ENCODE measurements at places on chromosomes 5 and 9. TPM values are rescaled to one million over a fixed set of nuclear protein-coding genes. Genes with fewer than 3 reads are reported as not detected.

RNF208 gene
- polyA plus RNA-seq = 22.8 TPM

GRCh38 chr5:69024241-69024651, 69.6 kb upstream of the SLC30A5 start:
- DNase-seq = peak; percentile 10

N4BP3 gene
- polyA plus RNA-seq = 2.4 TPM

NDST1 gene
- polyA plus RNA-seq = 11.7 TPM

FOXD1 gene
- polyA plus RNA-seq = 2.5 TPM

PRR16 gene
- 2.4 TPM for polyA plus RNA-seq

SLC6A3 gene
- polyA plus RNA-seq = 0.09 TPM

GRCh38 chr5:3995954-3996619, 400.5 kb downstream of the IRX1 start:
- no peak for DNase-seq

DNA sequence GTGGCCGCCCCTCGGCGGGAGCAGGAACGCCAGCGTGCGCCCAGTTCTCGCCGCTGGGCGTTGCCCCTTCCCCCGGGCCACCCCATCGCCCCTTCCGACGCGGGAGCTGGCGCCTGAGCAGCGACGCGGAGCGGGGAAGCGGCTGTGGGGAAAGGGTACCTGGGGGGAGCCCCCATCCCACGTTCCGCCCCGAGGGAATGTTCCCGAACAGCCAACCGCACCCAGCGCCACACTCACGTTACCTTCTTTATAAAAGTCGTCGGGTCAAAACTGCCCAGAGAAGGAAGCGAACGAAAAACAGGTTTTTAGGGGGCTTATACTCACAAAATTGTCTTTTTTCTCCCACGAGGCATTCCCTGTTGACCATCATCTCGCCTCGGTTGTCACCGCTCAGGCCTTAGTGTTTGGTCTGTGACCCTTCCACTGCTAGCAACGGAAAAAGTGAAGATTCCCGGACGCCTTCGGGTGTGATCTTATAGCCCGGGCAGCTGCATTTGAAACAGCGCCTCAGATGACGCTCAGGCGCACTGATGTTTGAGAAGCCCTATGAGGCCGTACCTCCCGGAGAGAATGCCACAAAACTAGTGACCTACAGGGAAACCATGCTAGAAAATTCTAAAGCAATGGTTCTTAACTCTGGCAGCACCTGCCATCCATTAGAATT, 475 bp upstream of the GOLM1 start:
- no peak for DNase-seq

- DNase-seq = no peak
Measured at GRCh38 chr9:101860920-101861319, 122.5 kb upstream of the GRIN3A start.

RANBP3L gene
- polyA plus RNA-seq = 8.7 TPM

DNA sequence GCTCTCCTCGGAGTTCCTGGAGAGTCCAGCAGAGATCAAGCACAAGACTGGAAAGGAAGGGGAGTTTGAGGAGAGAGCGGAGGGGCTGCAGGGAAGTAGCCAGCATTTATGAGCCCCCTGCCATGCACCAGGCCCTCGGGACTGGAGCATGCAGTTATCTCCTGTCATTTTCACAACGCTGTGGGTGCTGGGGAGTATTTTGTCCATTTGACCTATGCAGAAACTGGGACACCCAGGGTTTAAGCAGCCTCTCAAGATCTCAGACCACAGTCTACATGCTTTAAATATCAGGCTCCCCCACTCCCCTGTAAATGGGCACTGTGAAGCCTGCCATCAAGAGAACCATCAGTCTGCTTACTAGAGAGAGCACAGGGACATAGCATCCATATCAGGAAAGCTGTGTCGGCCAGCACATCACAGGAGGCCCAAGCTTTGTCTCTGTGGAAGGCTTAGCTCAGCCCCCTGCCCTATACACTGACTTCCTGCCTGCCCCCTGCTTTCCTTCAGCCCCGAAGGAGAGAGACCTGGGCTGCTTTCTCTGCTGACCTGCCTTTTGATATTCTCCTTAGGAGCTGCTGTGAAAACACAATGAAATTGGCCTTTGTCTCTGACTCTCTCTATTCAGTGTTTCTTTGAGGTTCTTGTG, 7.3 kb downstream of the FOXI1 start:
- DNase-seq = no peak

GRCh38 chr9:127185931-127186781, 63.7 kb upstream of the ANGPTL2 start:
- DNase-seq = peak; percentile 51

GRCh38 chr9:107336718-107337360, 53.8 kb downstream of the RAD23B start:
- no peak for DNase-seq

DNA sequence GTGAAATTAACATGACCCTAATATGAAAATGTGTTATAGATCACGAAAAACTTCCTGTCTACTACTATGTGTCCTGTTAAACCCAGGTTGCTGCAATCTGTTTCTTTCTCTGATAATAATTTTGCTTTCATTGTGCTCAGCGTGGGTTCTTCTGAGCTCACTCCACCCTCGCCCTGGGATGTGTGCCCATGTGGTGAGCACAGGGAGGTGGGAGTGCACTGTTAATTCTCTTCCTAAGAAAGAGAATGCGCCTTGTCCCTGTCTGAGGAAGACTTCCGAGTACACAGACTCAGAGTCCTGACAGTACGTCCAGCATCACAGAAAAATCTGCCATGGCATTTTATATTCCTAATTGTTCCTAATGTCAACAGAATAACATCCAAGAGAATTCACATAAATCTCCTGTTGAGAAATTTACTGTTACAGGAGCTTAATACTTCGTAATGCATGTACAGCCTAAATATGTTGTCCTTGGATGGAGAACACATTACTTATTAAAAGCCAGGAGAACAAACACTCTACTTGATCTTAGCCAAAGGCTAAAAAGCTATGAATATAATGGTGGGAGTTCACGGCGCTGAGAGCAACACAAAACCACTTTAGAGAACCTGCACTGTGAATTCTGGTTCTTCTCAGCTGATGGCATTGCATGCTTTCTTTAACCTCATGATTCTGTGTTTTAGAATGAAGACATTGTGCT, 102.6 kb downstream of the PDE4D start:
- DNase-seq = no peak

TMC1 gene
- 1.2 TPM for polyA plus RNA-seq

DNA sequence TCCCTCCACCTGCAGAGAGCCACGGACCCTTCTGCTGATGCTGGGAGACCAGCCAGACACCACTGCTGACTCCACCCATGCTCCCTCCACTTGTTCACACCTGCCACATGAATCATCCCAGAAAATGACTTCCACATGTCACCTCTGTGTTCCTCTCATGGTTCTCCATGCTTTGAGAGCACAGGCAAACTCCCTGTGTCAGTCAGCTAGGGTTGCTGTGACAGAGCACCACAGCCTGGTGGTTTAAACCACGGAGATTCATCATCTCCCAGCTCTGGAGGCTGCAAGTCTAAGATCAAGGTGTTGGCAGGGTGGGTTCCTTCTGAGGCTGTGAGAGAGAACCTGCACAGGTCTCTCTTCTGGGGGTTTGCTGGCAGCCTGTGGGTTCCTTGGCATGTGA, 381.4 kb downstream of the GADD45G start:
- no peak for DNase-seq

GRCh38 chr5:139746691-139747582, 48.7 kb upstream of the PSD2 start:
- DNase-seq = peak; percentile 92

- no peak for DNase-seq
Measured at GRCh38 chr5:36888303-36888702, 11.7 kb downstream of the NIPBL start.

FOXD4L5 gene
- polyA plus RNA-seq = not detected

- no peak for DNase-seq
Measured at GRCh38 chr5:180908400-180908799, 9.4 kb downstream of the BTNL8 start.

DNA sequence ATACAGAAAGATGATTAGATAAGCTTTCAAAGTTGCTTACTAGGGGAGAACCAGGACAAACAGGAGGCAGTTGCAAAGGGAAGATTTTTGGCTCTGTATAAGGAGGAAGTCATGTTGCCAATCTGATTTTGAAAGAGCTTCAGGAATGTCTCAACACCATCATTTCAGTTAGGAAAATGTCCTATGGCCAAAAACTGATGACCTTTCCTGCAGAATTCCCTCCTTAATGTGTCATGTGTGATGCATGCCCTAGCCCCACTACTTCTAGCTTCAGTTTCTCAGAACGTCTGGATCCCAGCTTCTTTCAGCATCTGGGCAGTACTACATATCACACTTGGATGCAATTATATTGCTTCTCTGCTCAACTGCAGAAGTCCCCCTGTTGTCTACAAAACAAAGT, 211.5 kb upstream of the NREP start:
- no peak for DNase-seq

DBH gene
- polyA plus RNA-seq = 0.39 TPM

DNA sequence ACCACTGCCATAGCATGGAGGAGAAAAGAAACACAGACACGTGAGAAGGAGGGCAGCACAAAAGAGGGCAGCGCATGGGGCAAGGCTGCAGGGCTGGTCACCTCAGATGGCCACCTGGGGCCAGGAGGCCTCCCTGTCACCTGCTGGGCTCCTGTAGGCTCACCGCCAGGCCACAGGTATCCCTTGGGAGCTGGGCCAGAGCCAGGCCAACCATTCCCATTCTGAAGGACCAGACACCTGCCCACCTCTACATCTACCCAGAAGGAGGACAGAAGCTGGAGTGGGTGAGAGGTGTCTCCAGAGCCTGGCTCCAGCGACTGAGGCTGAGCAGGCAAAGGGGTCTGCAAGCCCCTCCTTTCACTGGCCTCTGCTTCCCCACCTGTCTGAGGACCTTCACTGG, 103.1 kb downstream of the PAX5 start:
- DNase-seq = no peak

GRCh38 chr5:56550227-56550626, 265.1 kb upstream of the MAP3K1 start:
- DNase-seq = no peak

ISL1 gene
- polyA plus RNA-seq = not detected

PDCD1LG2 gene
- 1.5 TPM for polyA plus RNA-seq

DNA sequence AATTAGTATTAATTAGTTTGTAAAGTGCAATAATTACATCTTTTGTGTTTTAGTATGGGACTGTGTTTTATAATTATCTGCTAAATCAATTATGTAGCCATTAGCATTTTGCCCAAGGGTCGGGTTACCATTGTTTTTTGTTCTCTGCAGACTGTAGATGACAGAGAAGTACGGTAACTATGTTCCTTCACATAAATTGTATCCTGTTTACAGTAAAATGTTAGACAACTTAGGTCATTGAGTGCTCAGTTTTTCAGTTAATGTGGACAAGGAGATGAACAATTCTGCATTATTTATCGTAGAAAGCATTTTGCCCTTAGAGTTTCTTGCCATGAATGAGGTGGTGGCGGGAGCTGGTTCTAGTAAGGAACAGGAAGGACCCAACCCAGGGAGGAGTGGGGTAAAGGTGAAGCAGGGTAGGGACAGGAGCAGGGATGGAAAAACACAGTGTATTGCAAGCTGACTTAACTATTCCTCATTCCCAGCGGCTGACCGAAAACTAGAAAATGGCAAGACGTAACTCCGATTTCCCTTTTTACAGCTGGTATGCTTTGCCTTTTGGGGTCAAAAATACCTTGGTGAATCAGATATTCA, 243.7 kb upstream of the SLC24A2 start:
- DNase-seq = no peak

ADAMTS13 gene
- 3.6 TPM for polyA plus RNA-seq

ZNF484 gene
- 1.9 TPM for polyA plus RNA-seq

DNA sequence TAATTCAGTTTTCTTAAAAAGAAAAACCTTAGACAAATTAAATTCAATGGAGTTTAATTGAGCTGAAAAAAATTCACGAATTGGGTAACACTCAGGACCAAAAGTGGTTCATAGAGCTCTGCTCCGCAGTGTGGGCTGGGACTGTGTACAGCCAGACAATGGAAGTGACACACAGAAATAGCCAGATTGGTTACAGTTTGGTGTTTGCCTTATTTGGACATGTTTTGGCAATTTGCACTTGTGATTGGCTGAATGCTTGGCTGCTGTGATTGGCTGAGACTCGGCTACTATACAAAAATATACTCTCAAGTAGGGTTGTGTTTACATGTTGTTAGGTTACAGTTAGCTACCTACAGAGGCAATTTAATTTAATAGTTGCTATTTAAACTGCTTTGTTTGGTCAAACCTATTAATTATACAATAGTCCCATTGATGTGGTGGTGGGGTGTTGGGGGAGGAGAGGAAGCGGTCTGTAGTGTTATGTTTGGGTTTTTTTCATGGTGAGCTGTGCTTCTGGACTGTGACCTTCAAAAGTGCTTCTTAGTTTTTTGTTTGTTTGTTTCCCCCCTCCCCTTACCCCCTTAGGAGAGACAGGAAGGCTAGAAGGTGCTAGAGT, 95.2 kb downstream of the CNTLN start:
- no peak for DNase-seq

GRCh38 chr5:43543434-43543833, 13.4 kb downstream of the PAIP1 start:
- DNase-seq = no peak

DNA sequence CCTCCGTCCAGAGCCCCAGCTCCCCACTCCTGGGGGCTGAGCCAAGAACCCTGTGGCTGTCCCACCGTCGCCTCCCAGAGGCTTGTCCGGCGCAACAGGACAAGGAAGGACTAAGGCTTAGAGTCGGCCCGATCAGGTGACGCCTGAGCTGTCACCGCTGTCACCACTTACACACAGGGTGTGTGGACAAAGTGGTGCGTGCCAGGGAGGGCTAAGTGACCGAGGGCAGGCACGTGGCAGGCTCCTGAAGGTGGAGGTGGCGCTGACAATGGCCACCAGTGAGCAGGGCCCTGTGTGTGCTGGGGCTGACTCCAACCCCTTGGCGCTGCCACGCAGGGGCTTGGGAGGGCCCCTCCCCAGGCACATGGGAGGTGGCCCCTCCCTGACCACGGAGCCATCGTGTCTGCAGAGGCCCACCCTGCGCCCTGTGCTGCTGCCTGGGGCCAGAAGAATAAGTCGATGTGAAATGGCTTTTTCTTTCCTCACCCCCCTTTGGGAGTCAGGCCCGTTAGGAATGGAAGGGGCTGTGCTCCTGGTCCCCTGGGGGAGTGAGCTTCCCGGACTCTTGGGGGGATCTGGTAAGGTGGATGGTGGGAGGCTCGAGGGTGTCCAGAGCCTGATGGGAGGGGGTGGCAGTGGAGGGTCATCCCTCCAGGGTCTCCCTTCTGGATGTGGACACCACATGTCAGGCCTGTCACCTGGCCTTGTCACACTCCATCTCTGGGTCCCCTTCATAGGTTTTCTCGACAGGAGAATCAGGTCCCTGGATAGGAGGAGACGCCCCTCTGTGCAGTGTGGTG, 2.6 kb upstream of the GPSM1 start:
- no peak for DNase-seq

- DNase-seq = no peak
Measured at GRCh38 chr9:17401858-17402257, 177.0 kb upstream of the SH3GL2 start.

ZNF367 gene
- polyA plus RNA-seq = 1.5 TPM

GRCh38 chr5:172175263-172175719, 12.7 kb downstream of the STK10 start:
- no peak for DNase-seq

- DNase-seq = no peak
Measured at GRCh38 chr9:13414349-13414748, 134.9 kb upstream of the MPDZ start.

CDX1 gene
- 0.39 TPM for polyA plus RNA-seq

GRCh38 chr9:112366591-112366990, 13.3 kb upstream of the HSDL2 start:
- no peak for DNase-seq

SV2C gene
- polyA plus RNA-seq = not detected

NTNG2 gene
- 0.54 TPM for polyA plus RNA-seq
